ENCODE measurements at places on chromosomes 2 and 18. TPM values are rescaled to one million over a fixed set of nuclear protein-coding genes. Genes with fewer than 3 reads are reported as not detected.

ANXA4 gene
- total RNA-seq, result 204 TPM

ACOXL gene
- not detected for total RNA-seq

PIEZO2 gene
- 5.3 TPM for total RNA-seq

NEB gene
- total RNA-seq, result 0.13 TPM

ATF2 gene
- 23.5 TPM for total RNA-seq

ARHGEF33 gene
- total RNA-seq, result under 0.01 TPM

ATP6V1B1 gene
- total RNA-seq, result 0.51 TPM

LIMS4 gene
- total RNA-seq, result 3.0 TPM

LINC00305 gene
- total RNA-seq, result not detected
